ENCODE measurements at places on chromosomes 5 and 9.

- DNase-seq, result no peak
Observed at GRCh38 chr5:126716861-126717260, 60.1 kb upstream of the LMNB1 start.

DNA sequence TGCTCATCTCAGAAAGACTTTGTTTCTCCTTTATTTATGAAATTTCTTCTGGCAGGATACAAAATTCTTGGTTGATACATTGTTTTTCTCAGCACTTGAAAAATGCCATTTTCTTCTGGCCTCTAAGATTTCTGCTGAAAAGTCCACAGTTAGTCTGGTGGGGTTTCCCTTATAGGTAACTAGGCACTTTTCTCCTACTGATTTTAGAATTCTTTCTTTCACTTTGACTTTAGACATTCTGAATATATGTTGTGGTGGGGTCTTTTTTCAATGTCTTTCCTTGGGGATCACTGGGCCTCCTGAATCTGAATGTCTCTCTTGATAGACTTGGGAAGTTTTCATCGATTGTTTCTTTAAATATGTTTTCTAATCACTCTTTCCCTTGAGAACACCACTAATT is 79.6 kb downstream of the CETN3 start:
- DNase-seq, result no peak

DNA sequence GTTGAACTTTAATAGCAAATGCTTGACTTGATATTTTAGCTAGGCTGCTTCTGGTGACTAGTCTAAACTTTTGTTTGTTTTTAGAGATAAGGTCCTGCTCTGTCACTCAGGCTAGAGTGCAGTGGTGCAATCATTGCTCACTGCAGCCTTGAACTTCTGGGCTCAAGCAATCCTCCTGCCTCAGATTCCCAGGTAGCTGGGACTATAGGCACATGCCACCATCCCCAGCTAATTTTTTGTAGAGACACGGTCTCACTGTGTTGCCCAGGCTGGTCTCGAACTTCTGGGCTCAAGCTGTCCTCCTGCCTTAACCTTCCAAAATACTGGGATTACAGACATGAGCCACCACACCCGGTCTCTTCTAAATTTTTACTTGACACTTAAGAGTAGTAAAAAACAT is 20.7 kb downstream of the CDC37L1 start:
- no peak for DNase-seq

DNA sequence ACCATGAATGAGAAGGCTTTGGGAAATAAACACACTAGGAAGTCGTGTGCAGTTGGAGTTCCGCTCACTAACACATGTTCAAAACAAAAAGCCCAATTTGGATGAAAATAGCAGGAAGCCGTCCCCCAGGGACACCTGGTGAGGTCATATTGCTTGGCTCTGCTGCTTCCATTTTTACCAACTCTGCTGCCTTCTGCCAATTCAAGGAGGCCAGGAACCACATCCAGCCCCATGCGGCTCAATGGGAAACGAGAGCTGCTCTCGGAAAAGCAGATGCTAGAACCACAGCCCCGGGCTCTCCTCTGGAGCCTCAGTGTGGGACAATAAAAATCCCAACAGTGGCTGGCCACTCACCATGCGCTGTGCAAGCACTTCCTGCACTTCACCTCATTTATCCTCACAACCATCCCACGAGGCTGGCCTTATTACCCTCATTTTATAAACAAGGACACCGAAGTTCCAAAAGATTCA is 13.4 kb downstream of the ADAM19 start:
- DNase-seq, result no peak

DNA sequence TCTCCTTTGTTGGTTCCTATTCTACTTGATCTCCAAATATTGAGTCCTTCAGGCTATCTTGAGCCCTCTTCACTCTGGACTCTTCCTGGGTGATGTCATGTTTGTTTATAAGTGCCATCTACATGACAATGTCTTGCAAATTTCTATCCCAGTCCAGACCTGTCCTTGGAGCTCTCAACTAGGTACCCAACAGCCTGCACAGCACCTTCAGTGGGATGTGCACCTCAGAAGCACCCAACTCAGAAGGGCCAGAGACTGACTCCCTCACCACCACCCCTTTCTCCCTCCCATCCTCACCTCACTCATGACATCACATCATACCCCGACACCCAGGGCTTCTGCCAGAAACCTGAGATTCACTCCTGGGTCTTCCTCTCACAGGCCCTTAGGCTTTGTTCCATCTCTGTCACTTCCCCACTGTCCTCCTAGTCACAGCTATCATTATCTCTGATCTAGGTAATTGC is 14.4 kb downstream of the TXN start:
- DNase-seq, result no peak

GRCh38 chr5:162091336-162091735 is 23.8 kb downstream of the GABRG2 start:
- no peak for DNase-seq

DNA sequence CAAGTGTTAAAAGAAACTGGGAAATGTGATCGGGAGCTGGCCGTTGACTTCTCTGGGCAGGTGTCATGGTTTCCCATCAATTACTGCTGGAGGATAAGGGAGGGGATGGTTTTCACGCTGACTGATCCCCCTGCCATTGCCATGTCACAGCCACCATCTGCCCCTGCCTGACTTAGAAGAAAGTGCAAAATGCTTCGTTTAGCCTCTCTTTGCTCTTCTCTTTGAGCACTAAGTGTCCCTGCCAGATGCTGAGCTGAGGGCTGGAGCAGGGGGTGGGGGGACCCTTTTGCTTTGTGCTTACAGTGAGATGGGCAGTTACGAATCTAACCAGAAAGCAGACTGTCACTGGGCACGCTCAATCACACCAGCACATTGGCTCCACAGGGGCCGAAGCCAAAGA is 138.4 kb upstream of the ALDH1B1 start:
- no peak for DNase-seq

DNA sequence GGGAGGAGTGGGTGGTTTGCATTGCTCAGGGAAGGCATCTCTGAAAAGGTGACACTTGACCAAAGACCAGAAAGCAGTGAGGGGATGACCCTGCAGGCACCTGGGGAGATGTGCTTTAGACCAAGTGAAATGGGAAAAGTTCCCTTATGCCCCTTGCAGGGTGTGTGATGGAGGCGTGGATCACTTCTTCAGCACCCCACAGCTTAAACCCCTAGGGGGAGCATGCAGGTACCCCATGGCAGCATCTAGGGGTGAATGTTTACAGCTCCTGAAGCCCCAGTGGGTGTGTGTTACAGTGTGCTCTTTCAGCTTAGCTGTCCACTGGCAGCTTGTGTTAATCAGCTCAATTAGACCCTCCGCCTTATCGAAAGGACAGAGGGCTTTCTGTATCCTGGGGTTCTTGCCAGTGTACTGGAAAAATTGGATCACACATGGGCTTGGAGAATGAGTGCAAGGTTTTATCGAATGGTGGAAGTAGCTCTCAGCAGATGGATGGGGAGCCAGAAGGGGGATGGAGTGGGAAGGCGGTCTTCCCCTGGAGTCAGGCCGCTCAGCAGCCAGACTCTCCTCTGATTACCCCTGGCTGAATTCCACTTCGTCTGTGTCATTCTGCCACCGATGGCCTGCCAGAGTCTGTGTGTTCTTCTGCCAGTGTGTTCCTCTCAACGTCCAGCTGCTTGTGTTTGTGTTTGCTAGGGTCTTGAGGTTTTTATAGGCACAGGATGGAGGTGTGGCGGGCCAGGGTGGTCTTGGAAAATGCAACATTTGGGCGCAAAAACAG is 6.3 kb downstream of the BHMT2 start:
- DNase-seq, result no peak

DNA sequence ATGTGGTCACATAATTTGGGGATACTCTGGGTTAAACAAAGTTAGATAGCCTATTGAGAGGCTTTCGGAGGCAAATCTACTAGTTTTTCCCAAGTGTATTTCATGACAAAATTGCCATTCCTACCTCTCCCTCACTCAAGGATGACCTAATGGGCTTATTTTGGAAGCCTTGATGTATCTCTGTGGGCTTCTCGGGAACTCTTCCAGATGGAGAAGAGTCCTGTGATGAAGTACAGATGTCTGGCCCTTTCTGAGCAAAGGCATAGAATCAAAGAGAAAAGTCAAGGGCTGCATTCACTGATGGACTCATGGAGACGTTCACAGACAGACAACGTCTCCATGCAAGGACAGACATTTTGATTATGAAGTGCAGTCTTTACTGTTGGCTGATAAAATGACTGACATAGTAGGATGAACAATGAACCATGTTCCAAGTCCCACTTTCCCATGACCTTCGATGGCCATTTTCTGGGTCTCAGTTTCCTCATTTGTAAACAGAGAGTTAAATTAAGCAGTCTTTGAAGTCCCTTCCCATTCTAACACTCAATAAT is 347.2 kb upstream of the CD180 start:
- no peak for DNase-seq

- no peak for DNase-seq
Observed at GRCh38 chr9:22693156-22693555, 246.5 kb downstream of the DMRTA1 start.

GRCh38 chr9:133103183-133103986 is 17.7 kb downstream of the RALGDS start:
- no peak for DNase-seq

- no peak for DNase-seq
Observed at GRCh38 chr9:4656621-4657020, 5.5 kb upstream of the PLPP6 start.

- DNase-seq, result no peak
Observed at GRCh38 chr9:127505396-127506116, 54.2 kb downstream of the LRSAM1 start.

DNA sequence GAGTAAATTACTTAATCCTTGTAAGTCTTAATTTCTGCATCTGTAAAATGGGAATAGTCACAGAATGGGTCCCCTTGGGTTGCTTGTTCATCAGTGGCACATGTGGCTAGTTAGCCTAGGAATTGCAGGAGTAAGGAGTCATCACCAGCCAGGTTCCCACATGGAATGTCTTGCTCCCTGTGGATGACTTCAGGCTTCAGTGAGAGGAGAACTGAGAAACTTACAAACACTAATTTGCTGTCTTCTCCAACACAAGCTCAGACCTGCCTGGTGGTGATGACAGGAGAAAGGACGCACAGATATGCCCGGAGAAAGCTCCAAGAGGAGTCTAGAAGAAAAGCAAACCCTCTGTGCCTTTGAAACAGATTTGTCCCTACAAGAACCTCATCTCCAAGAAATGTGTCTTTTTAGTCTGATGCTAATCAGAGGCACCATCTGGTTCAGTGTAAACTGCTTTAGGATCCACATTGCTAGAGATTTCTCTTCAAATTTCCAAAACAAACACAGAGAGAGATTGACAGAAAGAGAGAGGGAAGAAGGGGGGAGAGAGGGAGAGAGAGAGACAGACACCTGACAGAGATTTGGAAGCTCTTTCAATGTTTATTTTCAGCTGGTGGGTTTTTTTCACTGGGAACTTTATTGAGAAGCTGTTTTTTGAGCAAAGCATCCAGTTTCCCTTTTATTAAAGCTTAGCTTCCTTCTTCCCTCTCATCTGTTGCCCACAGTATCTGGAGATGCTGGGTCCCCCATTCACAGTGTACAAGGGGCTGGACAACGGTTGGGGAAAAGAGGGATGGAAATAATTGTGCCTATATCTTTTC is 128.3 kb downstream of the DOCK2 start:
- DNase-seq, result no peak

GRCh38 chr5:151656311-151656710 is 30.4 kb downstream of the SPARC start:
- DNase-seq, result no peak

GRCh38 chr5:91438871-91439270 is 55.8 kb upstream of the ARRDC3 start:
- DNase-seq, result no peak

DNA sequence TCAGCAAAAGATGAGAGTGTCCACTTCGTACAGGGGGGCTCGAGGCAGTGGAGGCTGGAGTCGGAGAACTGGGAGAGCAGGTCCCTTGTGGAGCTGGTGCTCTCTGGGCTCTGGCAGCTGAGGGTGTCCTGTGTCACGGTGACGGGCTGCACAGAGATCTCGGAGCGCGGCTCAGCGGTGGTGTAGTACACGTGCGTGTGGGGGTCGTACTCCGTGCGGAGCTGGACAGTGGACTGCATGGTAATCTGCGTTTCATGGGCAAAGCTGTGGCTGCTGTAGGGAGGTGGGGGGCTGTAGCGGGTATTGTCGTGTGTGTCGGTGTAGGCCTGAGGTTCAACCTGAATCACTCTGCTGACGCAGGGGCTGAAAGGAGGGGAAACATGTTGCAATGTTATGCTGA is 48.0 kb downstream of the PTCH1 start:
- DNase-seq, result no peak

GRCh38 chr5:124157320-124157719 is 589.1 kb downstream of the ZNF608 start:
- no peak for DNase-seq

DNA sequence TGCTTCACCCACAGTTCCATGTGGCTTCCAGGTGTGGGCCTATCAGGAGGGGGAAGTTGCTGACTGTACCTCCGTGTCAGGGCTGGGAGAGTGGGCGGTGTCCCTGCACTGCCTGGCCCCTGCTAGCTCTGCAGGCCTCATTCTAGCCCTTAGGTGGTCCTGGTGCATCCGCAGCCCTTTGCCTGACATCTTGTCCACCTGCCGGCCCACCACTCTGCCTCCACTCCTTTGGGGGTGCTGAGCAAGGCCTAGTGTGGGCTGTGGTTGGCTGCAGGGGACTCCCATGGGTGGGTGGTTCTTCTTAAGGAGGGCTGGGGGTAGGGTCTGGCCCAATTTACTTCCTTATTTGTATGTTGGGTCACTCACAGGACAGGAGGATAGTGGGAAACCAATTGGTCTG is 66.9 kb downstream of the HSPA4 start:
- DNase-seq, result no peak

GRCh38 chr5:55338092-55338613 is 30.4 kb downstream of the MTREX start:
- no peak for DNase-seq

DNA sequence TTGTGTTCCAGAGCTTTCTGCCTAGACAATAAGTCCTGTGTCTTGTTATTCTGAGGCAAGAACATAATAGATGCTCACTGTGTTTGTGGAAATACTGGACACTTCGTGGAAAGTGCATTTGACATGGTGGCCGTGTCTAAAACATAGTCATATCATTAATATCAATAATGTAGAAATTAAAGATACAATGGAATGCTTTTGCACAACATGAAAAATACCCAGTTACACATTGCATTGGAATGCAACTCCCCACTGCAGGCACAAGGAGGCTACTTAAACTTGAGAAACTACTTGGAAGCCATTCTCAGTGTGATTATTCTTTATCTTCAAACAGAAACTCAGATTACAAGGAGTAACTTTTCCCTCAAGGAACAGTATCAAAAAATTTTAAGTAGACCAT is 145.3 kb upstream of the ZNF462 start:
- DNase-seq, result no peak

DNA sequence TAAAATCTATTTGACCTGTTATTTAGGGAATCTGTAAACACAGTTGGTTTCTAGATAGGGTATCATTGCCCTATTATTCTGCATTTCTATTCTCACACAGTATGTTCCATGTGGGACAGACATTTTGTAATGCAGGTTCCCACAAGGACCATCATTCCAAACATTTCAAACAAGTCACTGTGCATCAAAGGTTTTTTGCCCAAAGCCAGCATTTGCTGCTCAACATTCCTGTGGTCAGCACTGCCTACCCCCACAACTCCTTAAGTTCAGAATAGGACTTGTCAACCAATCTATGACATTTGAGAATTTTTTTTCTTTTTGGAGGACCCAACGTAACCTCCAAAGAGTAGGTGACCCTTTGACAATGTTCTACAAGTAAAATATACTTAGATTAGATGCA is 95.7 kb downstream of the LPAR1 start:
- no peak for DNase-seq

- DNase-seq, result no peak
Observed at GRCh38 chr5:16732356-16732755, 115.6 kb upstream of the RETREG1 start.

All from NCI-H187 (cell line).